Stimulated activated CD8-positive, alpha-beta memory T cell treated with anti-CD3 and anti-CD28 coated beads, Interleukin-15, amount 100 ng/mL, for 4 hours (primary cell): ENCODE measurements at places on chromosomes 3 and 15.

DNA sequence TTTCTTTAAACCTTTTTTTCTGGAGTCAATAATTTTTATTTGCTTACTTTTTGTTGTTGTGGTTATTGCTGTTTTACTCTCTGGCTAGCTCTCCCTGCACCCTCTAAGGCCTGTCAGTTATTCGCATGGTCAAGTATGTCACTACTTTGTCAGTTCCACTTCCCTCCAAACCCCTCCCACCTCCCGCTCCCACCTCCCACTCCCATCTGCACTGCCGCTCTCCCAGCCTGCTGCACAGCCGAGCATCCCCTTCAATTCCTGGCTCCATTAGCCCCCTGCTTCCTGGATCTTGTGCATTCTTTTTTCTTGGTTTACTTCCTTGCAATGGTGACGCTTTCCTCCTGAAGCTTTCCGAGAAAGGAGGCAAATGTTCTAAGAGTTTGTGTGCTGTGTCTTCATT, 218.0 kb downstream of the XXYLT1 start:
- DNase-seq = no peak

DNA sequence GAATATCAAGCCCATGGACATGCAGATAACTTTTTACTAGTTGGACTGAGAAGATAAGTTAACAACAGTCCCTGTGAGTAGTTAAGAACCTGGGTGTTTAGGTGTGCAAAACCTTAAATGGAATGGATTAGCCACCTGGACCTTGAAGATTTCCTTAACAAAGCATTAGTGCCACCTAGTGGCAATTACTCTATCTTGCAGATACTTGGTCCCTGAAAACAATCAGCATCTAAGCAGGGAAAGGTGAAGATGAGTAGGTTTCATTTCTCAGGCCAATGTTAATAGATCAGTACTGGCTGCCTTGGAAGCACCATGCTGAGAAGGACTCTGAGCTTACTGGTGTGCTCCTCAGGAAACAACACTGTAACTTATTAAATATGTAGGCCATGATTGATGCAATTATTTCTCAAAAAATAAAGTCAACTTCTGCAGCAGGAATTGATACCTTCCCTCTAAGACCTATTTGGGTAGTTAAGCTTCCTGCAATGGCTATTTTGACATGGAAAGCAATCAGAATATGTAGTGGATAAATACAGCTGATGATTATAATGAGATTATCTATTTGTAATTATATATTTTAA, 329.4 kb downstream of the TBC1D5 start:
- no peak for DNase-seq

- DNase-seq = no peak
These were observed 14.1 kb upstream of the PGPEP1L start for GRCh38 chr15:99021694-99022093.

DNA sequence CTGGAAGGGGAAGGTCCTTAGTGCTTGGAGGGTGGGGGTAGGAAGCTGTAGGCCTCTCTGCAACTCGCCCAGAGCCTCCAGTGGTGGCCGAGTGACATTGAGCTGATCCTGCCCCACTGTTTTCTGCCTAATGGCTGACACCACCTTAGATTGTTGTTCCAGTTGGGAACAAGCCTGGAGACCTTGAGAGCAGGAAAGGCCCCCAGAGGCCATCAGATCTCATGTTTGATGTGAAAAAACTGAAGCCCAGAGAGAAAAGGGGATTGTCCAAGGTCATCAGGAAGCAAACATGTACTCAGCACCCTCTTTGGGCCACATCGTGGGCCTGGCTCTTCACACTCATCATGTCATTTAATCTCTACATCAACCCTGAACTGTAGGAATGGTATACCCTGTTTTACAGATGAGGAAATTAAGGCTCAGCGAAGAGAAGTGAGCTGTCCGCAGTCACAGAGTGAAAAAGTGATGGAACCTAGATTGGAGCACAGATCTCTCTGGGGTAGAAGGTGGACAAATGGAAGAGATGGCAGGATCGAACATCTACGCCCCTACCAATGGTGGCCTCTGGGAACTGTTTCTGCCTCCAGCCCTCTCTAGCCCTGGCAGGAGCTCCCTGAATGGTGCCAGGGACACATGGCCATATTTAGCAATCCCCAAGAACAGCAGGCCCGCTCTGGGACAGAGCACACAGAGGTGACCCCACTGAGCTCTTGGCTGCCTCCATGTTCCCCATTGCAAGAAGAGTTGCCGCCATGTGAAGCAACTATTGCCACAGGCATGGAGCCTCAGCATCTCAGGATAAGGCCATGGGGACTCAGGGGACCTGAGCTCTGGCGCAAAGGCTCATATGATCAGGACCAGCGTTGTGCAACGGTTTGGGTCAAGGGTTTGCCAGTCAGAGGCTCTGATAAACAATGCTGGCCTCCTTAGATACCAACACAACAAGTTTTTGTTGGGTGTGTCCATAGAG, 31.6 kb upstream of the TSEN2 start:
- no peak for DNase-seq

DNA sequence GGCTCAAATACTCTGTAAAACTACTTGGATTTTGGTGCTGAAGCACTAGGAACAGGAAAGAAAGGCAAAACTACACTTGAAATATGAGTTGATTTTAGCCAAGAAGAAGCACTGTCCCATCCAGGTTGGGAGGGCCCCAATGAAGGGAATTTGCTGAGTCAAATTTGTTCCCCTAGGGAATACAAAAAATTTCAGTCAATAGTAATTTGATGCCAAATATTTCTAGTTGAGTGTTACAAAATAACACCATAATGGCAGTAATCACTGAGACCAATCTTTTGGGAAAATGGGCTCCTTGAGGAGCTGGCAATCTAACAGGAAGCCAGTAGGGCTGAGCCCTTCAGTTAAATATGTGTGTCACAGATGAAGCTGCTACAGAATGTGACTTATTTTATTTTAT, 896.9 kb downstream of the DIPK2A start:
- DNase-seq = no peak

DNA sequence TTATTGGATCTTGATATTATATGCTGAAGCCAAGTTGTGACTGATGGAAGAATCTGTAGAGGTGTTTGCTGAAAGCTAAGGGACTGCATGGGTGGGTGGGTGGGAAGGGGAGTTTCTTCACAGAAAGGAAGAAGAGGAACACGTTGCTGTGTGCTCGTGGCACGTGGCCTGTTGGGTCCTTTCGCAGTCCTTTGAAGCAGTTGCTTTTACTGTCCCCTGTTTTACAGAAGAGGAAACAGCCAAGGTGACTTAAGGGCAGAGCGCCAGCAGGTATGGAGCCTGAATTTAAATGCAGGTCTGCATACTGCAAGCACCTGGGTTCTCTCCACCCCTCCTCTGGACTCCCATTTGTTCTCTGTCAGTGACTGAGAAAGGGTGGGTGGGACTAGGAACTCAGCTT, 59.4 kb upstream of the PRR23C start:
- no peak for DNase-seq

- DNase-seq = no peak
These were observed 20.1 kb downstream of the SLC12A8 start for GRCh38 chr3:125192190-125193035.

DNA sequence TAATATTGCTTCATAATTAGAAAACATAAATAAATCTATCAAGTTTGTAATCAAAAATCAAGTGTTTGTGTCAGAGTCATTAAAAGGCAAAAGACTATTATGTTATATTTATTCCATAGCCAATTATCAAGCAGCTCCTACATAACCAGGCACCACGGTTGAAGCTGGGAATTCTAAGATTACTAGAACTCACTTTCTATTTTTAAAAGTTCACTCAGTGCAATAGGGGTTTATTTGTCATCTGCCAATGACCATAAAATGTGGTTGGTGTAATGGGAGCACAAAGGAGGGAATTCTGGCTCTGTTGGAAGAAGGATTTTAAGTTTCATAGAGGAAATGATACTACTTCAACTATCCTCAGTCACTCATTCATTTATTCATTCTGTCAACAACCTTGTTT, 57.7 kb downstream of the TRIM69 start:
- DNase-seq = no peak

DNA sequence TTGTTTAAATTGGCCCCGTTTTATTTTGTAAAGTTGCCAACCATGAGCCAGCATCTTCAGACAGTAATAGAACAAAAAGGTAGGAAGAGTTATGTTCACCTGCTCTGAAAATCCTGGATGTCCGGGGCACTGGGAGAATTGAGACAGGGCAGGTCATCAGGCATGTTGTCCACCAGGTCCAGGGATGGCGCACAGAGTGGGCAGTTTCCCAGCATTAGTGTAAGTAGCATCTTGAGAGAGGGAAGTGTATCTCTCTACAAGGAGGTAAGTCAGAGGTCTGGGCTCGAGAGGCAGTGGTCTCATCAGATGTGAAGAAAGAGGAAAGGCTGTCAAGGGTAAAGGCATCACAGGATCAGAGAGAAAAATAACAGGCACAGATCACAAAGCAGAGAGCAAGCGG, 339.4 kb downstream of the CLSTN2 start:
- no peak for DNase-seq

GRCh38 chr3:195003893-195004289, 267.1 kb downstream of the XXYLT1 start:
- no peak for DNase-seq

GRCh38 chr15:78811124-78811824, at the start of gene ADAMTS7:
Gene ADAMTS7, minus strand, starts transcription at chr15:78811464. Its CDS starts 244 bp downstream, at chr15:78811220.
- peak; percentile 18 for DNase-seq

GRCh38 chr3:188680189-188680588, 491.6 kb upstream of the TPRG1 start:
- DNase-seq = no peak

GRCh38 chr3:132606085-132606484, 9.0 kb downstream of the ACKR4 start:
- no peak for DNase-seq

GRCh38 chr15:82928711-82929110, 23.8 kb downstream of the HOMER2 start:
- DNase-seq = no peak

DNA sequence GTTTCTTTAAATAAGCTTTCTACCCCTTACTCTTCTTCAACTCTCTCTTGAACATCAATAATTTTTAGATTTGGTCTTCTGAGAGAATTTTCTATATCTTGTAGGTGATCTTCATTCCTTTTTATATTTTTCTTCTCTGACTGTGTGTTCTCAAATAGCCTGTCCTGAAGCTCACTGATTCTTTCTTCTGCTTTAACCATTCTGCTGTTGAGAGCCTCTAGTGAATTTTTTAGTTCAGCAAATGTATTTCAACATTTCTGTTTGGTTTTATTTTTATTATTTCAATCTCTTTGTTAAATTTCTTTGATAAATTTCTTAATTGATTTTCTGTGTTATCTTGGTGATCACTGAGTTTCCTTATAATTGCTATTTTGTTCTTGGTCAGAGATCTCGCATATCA, 19.6 kb downstream of the IQCH start:
- no peak for DNase-seq

DNA sequence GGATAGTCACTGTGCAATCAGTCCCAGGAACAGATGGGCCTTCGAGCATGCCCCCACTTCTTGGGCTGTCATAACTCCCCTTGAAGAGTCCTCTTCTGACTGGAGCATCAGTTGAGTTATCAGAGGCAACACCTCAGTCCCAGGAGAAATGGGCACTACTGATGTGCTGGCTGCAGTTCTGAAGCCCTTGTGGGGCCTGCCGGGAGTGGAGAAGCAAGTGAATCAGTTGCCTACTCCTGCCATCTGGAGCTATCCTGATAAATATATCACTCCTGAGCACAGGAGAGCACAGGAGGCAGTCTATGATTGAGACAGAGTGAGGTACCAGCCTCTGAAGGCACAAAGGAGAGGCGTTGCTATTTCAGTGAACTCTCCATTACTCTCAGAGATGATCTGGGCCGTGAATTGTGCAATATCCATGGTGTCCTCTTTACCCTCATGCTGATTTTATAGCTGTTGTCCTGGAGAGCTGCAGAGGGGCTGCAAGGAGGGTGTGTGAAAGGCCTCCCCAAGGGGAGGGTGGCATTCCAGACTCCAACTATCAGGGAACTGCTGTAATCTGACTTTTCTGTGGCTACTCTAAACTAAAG, 344.2 kb upstream of the ROPN1 start:
- DNase-seq = no peak

DNA sequence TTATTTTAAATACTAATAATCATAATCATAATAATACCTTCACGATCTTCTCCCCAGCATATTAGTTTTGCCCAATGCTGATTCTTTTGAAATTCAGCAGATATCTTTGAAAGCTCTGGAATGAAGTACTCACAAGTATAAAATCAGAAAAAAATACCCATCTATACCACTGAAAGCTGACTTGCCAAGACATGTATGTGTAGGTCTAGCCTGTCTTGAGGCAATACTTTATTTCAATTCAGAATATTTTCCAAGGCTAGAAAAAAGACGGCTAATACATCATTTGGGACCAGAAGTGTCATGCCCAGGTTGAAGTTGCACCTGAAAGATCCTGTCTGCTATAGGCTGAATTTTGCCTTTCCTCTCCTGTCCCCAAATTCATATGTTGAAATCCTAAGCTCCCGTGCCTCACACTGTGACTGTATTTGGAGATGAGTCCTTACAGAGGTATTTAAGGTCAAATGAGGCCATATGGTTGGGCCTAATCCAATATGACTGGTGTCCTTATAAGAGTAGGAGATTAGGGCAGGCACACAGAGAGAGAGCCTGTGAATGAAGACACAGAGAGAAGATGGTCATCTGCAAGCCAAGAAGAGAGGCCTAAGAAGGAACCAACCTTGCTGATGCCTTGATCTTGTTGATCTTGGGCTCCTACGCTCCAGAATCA, 255.9 kb upstream of the CMC1 start:
- DNase-seq = no peak

DNA sequence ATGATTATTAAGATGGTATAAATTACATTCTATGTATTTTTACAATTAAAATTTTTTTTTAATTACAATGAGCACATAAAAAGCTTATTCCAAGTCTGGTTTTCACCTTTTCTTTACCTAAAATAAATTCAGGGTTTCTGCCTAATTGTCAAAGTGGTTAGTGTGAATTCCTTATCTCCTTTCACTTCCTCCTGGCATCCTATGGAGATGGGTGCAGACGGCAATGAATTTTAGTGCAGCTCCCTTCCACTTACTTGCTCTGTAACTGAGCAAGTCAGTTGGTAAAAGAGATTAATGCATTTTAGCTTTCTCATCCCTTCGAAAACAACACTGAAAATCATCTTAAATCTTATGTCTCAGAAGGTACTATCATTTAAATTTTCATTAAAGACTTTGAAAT, 13.1 kb downstream of the HDGFL3 start:
- DNase-seq = no peak

DNA sequence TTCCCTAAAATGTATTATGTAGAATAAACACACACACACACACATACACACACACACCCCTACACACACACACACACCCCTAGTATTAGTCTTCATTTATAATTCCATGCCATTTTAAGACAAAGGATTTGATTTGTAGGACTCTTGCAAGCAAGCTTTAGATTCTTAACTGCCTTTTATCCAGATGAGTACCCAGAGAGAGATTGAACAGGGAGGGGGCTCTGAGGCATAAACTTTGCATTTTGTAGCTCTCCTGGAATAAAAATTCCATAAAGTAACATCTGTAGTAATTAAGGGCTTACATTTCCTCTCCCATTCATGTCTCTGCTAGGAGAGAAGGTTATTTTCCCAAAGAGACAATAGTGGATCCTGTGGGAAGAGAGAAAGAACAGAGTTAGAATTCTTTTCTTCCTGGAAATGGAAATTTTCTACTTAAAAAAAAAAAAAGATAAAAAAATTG, 479.4 kb downstream of the RBMS3 start:
- no peak for DNase-seq
